ENCODE measurements at places on chromosomes 1 and 21.
A peak's percentile ranks its signal among the peaks of the same experiment; 100 is the strongest.

DNA sequence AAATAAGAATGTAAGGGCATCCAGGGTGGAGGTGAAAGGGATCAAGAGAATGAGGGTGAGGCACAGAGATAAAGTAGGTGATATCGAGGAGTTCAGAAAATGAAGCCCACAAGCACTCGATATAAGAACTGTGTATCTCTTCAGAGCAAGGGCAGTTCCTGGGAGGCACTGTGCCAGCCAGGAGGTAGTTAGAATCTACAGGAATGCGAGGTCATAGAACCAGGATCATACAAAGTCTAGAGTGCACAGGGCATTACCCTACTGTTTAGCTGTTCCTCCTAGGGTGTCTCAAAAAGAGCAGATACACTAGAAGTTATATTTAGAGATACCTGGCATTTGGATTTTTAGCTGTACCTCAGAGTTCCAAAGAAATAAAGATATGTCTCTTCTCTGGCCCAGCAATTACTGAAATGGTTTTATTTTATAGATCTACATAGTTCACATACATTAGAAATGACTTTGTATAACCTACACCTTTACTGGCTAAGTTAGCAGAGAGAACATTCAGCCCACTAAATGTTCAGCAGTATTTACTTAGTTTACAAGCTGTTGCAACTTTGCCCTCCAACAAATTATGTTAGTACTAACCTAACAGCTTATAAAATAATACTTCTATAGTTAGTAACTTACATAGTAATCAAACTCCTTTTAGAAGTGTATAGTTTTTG, 1.6 kb downstream of the OVAAL start:
- no peak for DNase-seq

- DNase-seq: no peak
Measured at GRCh38 chr1:196450143-196451095, 157.8 kb downstream of the KCNT2 start.

DNA sequence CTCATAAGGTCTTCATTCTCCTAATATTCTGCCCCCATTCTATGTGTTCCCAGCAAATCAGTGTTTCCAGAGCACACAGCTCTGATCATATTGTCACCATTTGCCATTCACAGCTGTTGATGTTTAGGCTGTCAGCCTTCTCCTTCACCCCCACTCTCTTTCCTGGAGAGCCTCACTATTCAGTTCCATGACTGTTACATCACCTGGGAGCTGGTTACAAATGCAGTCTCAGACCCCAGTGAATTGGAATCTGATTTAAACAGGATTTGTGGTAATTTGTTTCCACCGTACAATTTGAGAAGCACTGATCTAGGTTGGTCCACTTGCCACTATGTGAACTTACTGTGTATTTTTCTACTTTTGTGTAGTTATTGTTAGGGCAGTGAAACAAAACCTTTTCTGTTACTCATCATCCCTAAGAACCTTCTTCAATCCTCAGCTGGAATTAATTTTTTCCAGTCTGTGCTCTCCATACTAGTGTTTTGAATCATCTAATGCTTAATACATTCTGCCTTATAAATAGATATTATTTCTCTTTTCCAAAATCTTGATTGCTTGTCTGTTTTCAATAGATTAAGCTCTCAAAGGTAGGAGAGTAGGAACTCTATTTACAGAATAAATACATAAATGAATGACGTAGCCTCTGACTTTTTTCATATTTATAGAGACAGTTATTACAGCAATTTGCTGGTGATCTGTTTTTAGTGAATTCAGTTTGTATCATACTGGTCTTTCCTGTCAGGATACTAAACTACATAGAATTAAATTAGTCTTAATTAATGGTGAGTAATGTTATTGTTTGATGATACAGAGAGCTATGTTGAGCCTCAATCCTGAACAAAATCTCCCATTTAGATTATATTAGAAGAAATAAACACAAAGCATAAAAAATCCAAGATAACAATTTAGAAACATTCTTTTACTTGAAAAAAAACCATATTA, 8.1 kb downstream of the SNX7 start:
- peak; percentile 52 for DNase-seq

GRCh38 chr1:101995984-101996745, 561 bp downstream of the OLFM3 start:
- no peak for DNase-seq

DNA sequence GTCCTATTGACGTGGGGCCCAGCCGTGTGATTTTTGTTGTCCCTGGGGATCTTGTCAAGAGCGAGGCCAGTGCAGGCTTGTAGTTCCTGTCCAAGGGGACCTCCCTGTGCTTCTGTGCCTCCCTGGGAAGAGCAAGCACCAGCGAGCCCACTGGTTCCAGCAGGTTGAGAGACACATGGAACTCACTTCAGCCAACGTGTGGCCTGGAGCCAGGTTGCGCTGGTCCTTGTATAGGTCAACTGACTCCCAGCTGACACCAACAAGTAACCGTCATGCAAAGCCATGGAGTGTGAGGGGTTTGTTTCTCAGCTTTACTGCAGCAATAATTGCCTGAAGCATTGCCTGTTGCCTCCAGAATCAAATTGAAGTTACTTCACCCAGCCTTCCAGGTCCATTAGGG, 63.0 kb downstream of the DISP3 start:
- DNase-seq: no peak

DNA sequence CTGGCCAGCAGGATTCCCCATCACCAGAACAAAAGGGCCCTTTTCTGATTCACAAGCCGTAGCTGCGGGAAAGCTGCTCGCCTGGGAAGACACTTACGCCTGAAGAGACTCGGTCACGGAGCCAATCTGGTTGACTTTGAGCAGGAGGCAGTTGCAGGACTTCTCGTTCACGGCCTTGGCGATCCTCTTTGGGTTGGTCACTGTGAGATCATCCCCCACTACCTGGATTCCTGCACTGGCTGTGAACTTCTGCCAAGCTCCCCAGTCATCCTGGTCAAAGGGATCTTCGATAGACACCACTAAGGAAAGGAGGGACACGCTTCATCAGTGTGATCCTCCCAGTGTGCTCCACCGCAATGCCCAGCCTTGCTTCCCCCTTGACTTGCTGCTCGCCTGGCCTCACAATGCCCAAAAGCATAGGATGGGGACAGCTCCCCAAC, 14.7 kb downstream of the ENO1 start:
- no peak for DNase-seq

GRCh38 chr1:9086045-9086444, 16.6 kb upstream of the SLC2A5 start:
- no peak for DNase-seq

- no peak for DNase-seq
Measured at GRCh38 chr1:205576805-205577761, 54.7 kb downstream of the ELK4 start.

GRCh38 chr1:72066431-72066830, 215.9 kb downstream of the NEGR1 start:
- DNase-seq: no peak

GRCh38 chr21:45234965-45235364, 52.7 kb downstream of the POFUT2 start:
- DNase-seq: no peak

- no peak for DNase-seq
Measured at GRCh38 chr21:34020005-34020847, 53.2 kb upstream of the MRPS6 start.

GRCh38 chr1:66493731-66494130, 40.2 kb upstream of the SGIP1 start:
- DNase-seq: peak; percentile 49

DNA sequence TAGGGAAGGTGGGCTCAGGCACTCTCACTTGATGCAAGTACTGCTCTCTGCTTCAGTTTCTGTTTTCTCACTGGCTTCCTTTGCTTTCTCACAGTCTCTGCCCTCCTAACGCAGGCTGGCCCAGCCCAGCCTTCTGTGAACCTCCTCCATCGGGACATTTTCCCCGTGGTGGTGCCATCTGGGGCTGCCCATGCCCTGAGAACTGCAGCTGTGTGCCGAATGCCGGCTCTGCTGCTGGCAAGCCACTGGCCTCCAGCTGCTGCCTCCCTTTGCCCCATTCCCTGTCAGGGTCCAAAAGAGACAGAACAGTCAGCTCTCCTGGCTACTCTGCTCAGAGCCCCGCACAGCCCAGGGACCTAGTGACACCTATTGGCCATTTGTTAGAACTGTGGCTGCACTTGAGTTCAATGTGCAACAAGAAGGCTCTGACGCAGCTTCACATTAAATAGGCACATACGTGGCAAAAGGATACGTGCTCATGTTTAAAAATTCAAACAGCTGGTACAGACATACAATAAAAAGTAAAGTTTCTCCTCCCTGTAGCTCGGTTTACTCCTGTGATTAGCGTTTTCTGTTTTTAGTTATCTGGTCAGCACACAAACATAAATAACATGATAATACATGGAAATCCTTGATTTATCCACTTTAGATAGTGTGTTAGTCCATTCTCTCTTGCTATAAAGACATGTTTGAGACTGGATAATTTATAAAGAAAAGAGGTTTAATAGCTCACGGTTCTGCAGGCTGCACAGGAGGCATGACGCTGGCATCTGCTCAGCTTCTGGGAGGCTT, 46.6 kb downstream of the FCRL5 start:
- peak; percentile 55 for DNase-seq

GRCh38 chr1:72109916-72110315, 172.4 kb downstream of the NEGR1 start:
- no peak for DNase-seq

GRCh38 chr1:85580872-85581801, 576 bp downstream of the CCN1 start:
- peak; percentile 69 for DNase-seq

- DNase-seq: no peak
Measured at GRCh38 chr1:245153552-245154428, 995 bp upstream of the KIF26B start.

GRCh38 chr21:33010931-33011330, 14.8 kb upstream of the OLIG2 start:
- no peak for DNase-seq

DNA sequence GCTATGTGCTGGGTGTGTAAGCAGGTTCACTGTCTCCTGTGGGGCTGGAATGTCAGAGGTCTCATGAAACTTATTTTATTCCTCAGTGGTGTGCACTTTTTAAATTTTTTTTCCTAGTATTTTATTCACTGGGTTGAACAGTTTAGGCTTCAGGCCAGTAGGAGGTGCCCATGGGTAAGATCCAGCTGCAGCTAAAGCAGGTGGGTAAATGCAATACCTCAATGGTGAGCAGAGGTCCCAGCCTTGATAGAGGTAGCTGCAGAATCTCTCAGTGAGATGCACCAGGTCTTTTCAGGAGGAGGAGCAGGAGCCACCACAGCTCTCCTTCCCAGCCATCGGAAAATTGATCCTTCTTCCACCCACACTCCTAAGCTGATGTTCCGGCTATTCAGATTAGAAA, 12.6 kb upstream of the OR6N2 start:
- no peak for DNase-seq

DNA sequence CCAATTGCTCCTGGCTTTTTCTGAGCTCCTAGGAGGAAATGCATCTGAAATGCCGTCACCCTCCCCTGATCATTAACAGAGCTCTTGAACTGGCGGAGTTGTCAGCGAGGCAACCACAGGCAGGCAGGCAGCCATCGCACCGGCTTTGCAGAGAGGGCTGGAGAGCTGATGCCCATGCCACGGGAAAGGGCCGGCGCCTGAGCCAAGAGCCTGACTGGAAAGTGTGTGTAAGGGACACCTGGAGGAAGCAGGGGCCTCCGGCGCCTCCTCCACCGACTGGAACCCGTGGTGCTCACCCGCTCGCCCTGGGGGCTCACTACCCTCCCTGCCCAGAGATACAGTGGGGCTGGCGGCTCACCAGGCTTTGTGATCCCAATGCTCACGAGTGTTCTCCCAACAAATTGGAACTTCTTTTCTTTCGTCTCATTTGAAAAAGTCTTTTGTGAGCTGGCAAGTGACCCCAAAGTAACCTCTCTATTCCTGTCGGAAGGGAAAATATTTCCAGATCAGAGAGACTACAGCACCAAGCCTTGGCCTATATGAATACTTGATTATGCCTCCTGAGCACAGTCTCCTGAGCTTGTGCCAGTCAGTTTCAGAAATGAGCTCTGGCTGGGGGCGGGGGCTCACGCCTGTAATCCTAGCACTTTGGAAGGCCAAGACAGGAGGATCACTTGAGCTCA, 97.7 kb upstream of the SLC25A33 start:
- no peak for DNase-seq

GRCh38 chr1:223760833-223761232, 48.5 kb downstream of the CAPN2 start:
- no peak for DNase-seq

DNA sequence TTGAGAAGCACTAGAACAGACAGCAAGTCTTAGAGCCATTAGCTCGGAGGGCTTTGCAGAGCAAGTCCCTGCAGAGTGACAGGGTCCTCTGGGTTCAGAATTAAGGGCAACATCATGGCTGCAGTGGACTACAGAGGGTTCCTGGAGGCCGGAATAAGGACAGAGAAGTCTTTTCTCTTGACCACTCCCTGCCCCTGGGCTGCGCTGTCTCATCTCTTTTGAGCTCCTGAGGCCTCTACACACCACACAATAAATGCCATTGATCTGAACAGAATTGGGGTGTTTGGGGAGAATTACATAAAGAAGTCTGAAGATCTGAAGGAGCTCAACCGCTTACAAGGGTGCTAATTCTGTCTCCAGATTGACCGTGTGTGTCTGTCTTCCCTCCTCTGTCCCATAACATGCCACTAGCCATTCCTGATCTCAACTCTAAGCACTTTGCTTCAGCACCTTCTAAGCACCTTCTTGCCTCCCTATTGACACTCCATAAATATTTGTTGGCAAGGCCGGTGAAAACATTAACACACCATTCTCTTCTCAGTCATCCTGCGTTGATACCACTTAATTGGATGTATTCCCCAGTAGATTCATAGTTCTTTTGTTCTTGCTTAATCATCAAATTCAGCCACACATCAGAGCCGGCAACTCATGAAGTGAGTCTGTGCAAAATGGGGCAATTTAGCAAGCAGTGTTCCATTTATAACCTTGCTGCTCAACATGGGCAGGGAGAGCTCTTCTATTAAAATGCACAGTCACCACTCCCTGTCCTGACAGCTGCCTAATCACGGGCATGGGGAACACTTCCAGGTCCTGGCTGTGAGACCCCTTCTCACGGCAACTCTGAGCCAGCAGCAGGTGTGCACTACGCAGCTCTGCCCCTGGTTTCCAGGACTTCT, 49.7 kb downstream of the NMNAT2 start:
- DNase-seq: no peak

DNA sequence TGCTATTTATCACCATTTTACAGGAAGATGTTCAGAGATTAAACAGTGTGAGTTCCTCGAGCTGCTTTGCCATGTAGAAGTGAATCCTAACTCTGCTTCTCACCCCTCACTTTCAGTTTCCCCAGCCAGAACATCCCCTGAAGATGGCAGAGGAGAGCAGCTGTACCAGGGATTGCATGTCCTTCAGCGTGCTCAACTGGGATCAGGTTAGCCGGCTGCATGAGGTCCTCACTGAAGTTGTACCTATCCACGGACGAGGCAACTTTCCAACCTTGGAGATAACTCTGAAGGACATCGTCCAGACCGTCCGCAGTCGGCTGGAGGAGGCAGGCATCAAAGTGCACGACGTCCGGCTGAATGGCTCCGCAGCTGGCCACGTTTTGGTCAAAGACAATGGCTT, 16.9 kb downstream of the TENT5C start:
- DNase-seq: no peak

GRCh38 chr1:215539803-215540570, 27.1 kb upstream of the KCTD3 start:
- DNase-seq: peak; percentile 23

GRCh38 chr1:153553830-153554541, 4.9 kb upstream of the S100A3 start:
- DNase-seq: no peak

GRCh38 chr1:201893431-201893830, 4.7 kb downstream of the SHISA4 start:
- DNase-seq: no peak
